CD4-positive, alpha-beta T cell treated with Interleukin-12 subunit alpha and Interleukin-12 subunit beta, for 1 hour (primary cell): ENCODE measurements at places on chromosomes 4 and X.

DNA sequence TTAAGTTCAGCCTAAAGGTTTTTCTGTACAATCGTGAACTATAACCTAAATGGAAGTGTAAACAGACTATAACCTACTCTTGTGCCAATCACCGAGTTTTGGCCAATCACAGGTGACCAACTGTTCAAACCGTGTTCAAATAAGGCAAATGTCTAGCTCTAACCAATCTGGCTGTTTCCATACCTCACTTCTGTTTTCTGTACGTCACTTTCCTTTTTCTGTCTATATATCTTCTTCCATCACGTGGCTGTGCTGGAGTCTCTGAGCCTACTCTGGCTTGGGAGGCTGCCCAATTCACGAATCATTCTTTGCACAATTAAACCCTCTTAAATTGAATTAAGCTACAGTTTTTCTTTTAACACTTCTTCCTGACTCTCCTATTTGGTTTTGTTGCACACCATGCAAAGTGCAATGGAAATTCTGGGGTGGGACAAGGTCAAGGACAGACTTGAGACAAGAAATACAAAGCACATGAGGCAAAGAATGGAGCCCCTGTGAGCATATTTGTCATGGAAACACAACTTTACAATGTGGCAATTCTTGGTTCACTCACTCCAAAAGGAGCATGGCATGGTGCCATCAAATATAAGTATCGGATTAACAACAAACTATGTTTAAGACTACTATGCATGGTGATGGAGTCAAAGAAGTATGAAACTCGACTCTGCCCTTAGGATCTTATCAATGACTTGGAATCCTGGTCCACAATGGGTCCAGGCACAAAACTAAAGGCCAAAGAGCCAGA is 115.7 kb upstream of the FAM9B start:
- no peak for DNase-seq

- no peak for DNase-seq
Observed at GRCh38 chr4:83028976-83029375, 6.0 kb upstream of the COPS4 start.

DNA sequence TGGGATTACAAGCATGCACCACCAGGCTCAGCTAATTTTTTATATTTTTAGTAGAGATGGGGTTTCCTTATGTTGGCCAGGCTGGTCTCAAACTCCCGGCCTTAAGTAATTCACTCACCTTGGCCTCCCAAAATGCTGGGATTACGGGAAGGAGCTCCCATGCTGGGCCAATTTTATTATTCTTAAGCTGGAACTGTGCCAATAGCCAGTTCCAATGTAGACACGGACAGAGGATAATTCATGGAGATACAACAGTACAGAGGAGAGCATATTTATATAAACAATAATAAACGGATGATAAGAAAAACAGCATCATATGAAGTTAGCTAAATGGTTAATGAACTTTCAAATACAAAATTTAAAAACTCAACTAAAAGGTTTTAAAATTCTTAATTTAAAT is 87.8 kb downstream of the PPA2 start:
- DNase-seq, result no peak

GRCh38 chr4:85776579-85776978 is 301.6 kb downstream of the ARHGAP24 start:
- no peak for DNase-seq

GRCh38 chrX:24242649-24243175 is 71.2 kb downstream of the SUPT20HL2 start:
- DNase-seq, result no peak

GRCh38 chr4:183469936-183470335 is 25.5 kb downstream of the CDKN2AIP start:
- no peak for DNase-seq

GRCh38 chrX:7515681-7516413 is 327.1 kb upstream of the VCX start:
- no peak for DNase-seq

- DNase-seq, result no peak
Observed at GRCh38 chr4:692771-693554, 4.0 kb upstream of the SLC49A3 start.

- no peak for DNase-seq
Observed at GRCh38 chrX:153692611-153693156, 5.0 kb downstream of the SLC6A8 start.
